ENCODE measurements at places on chromosomes 16 and 17. TPM values are rescaled to one million over a fixed set of nuclear protein-coding genes. Genes with fewer than 3 reads are reported as not detected.

The ZNF286A gene
- total RNA-seq = 43.1 TPM

The C17orf107 gene
- 1.9 TPM for total RNA-seq

The CCDC78 gene
- 3.8 TPM for total RNA-seq

The OR1A1 gene
- total RNA-seq = not detected

The KANSL1 gene
- total RNA-seq = 150 TPM

The KRT20 gene
- not detected for total RNA-seq

The CPSF4L gene
- not detected for total RNA-seq

The FN3K gene
- total RNA-seq = 6.9 TPM

The RGS9 gene
- 1.2 TPM for total RNA-seq

The MMP15 gene
- 6.1 TPM for total RNA-seq

The MT1G gene
- not detected for total RNA-seq

The ATXN1L gene
- total RNA-seq = 13.9 TPM

The OR1D2 gene
- total RNA-seq = not detected

The CEMP1 gene
- total RNA-seq = not detected

The CCDC144A gene
- 10.9 TPM for total RNA-seq

The SLC5A11 gene
- total RNA-seq = not detected

The OR3A3 gene
- not detected for total RNA-seq

The CHST4 gene
- not detected for total RNA-seq

The C1QTNF8 gene
- total RNA-seq = not detected

The LRRC75A gene
- 1.2 TPM for total RNA-seq

The NPB gene
- 2.5 TPM for total RNA-seq

The GSG1L gene
- total RNA-seq = not detected

The GLIS2 gene
- 4.4 TPM for total RNA-seq

The KCNH6 gene
- total RNA-seq = not detected

The ABCA9 gene
- 23.3 TPM for total RNA-seq

The KCNJ18 gene
- not detected for total RNA-seq

The PKMYT1 gene
- total RNA-seq = 9.9 TPM

The AXIN2 gene
- 1.9 TPM for total RNA-seq

The CYBA gene
- 327 TPM for total RNA-seq

The SYT17 gene
- total RNA-seq = 0.66 TPM

The ESRP2 gene
- 0.99 TPM for total RNA-seq

The NTN1 gene
- 3.0 TPM for total RNA-seq

Data from smooth muscle cell of trachea (primary cell).